Type B pancreatic cell (in vitro differentiated cells): ENCODE measurements at places on chromosomes 7 and 10.
A peak's percentile ranks its signal among the peaks of the same experiment; 100 is the strongest.

GRCh38 chr10:124592101-124592500 is 130.5 kb downstream of the LHPP start:
- H3K27ac ChIP-seq, result no peak overlapping the region
- H3K4me3 ChIP-seq, result no peak overlapping the region
- H3K36me3 ChIP-seq, result no peaks in the 10 kb centered on the region
- peaks cover 20% of the 10 kb centered on the region for H3K4me1 ChIP-seq

GRCh38 chr7:4136501-4137110 is 545.5 kb upstream of the FOXK1 start:
- no peaks in the 10 kb centered on the region for H3K27me3 ChIP-seq
- no peak overlapping the region for H3K27ac ChIP-seq
- no peak for DNase-seq

GRCh38 chr7:119196183-119196582 is 971.7 kb downstream of the ANKRD7 start:
- no peak overlapping the region for H3K27ac ChIP-seq
- H3K4me3 ChIP-seq, result no peak overlapping the region
- H3K36me3 ChIP-seq, result no peaks in the 10 kb centered on the region
- no peaks in the 10 kb centered on the region for H3K27me3 ChIP-seq
- no peak for DNase-seq
- no peaks in the 10 kb centered on the region for H3K4me1 ChIP-seq

- no peaks in the 10 kb centered on the region for H3K36me3 ChIP-seq
- H3K27me3 ChIP-seq, result peaks cover 27% of the 10 kb centered on the region
- H3K27ac ChIP-seq, result no peak overlapping the region
- no peak overlapping the region for H3K4me3 ChIP-seq
- DNase-seq, result no peak
These were observed 16.9 kb downstream of the CYP26A1 start for GRCh38 chr10:93090619-93091018.

GRCh38 chr7:43071604-43072003 is 40.8 kb upstream of the HECW1 start:
- no peak for DNase-seq
- H3K36me3 ChIP-seq, result no peaks in the 10 kb centered on the region
- no peaks in the 10 kb centered on the region for H3K4me1 ChIP-seq
- H3K27ac ChIP-seq, result no peak overlapping the region

- H3K27ac ChIP-seq, result no peak overlapping the region
- H3K36me3 ChIP-seq, result peaks cover 10% of the 10 kb centered on the region
- H3K27me3 ChIP-seq, result no peaks in the 10 kb centered on the region
These were observed 20.1 kb downstream of the EPC1 start for GRCh38 chr10:32326680-32327363.

DNA sequence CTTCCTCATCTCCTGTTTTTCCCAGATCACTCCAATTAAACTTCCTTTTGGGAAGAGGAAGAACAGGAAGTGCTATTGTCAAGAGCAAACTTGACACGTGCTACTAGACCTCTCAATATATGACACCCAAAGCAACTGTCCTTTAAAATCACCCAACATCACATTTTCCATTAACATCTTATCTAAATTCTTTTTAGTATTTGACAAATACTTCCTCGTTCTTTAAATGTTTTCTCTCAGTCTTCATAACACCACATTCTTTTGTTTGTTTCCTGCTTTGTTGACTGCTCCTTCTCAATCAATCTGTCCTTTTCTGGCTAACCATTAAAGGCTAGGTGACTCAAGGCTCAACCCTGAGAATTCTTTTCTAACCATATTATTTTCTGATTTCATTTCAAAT is 7.1 kb upstream of the TFPI2 start:
- H3K36me3 ChIP-seq, result no peaks in the 10 kb centered on the region
- H3K4me3 ChIP-seq, result no peak overlapping the region
- no peaks in the 10 kb centered on the region for H3K4me1 ChIP-seq
- DNase-seq, result no peak
- H3K27ac ChIP-seq, result peak overlapping the region; percentile 87
- H3K27me3 ChIP-seq, result peaks cover 25% of the 10 kb centered on the region

DNA sequence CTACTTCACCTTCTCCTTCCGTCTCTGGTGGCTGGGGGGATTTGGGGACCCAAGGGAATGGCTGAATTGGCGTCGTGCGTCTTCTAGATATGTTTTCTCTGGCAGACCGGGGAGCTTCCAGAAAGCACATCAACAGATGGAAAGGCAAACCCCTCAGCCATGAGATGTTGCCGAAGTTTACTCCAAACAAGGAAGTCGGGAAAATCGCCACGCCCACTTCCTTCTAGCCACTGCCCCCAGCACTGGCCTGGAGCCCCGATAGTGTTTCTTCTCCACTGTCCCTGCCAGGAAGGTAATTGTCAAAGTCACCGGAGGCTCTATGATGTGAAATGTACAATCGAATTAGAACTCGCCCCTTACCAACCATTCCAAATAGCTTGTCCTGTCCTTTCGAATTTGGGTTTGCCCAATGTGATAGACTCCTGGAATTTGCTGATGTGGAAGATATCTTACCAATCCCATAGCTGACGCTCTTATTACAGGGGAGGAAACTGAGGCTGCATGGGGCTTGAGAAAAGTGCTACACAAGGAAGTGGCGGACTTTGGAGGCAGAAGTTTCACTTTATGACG is 191.0 kb downstream of the LSM5 start:
- no peak for DNase-seq
- no peaks in the 10 kb centered on the region for H3K36me3 ChIP-seq
- peaks cover 9% of the 10 kb centered on the region for H3K4me1 ChIP-seq
- H3K27ac ChIP-seq, result no peak overlapping the region
- H3K4me3 ChIP-seq, result peak overlapping the region; percentile 93
- H3K27me3 ChIP-seq, result peaks cover 93% of the 10 kb centered on the region

DNA sequence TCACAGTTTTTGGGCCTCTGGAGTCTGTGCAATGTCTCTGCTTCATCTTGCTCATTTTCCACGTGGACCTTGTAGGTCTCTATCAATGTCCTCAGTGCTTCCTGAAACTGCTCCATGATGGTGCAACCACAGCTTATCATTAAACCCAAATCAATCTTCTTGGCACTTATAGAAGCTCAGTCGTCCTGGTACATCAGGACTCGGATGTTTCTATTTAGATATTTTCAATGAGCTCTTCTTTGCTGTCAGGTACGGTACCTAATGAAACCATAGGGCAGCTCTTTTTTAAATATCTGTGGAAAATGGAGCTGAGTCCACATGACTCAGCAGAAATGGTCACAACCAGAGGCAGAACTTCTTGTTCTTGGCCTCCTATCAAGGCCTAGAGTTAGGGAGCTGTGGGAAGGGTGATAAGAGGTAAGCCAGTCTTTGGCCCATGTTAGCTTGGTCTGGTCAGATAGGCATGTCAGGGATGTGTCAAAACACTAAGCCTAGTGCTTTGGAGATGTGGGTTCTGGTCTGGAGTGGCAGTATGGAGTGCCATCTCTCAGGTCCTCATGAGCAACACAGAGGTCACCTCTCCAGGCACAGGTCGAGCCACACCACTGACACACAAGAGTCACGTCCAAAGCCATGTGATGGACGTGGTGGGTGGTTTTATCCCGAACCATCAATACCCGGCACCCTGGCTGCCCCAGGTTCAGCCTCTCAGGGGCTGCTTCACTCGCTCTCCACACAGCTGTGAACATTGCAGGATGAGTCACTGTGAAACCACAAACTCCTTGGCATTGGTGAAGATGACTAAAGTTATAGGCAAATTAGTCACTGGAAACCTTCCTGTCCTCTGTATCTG is 87.0 kb downstream of the TBXAS1 start:
- no peak for DNase-seq
- no peaks in the 10 kb centered on the region for H3K36me3 ChIP-seq
- H3K4me1 ChIP-seq, result peaks cover 9% of the 10 kb centered on the region
- H3K27ac ChIP-seq, result no peak overlapping the region
- no peak overlapping the region for H3K4me3 ChIP-seq
